Uterine smooth muscle cell (primary cell): ENCODE measurements at places on chromosomes 4 and X. TPM values are rescaled to one million over a fixed set of nuclear protein-coding genes. Genes with fewer than 3 reads are reported as not detected.

Gene COL25A1
- total RNA-seq = 0.11 and 1.6 TPM in 2 replicates

Gene KDR
- total RNA-seq = 0.75 and 0.77 TPM in 2 replicates

Gene TLR6
- total RNA-seq = 3.0 and 4.4 TPM in 2 replicates

Gene GAGE2A
- total RNA-seq = not detected in 2 replicates

Gene IL13RA1
- 23.9 and 43.2 TPM in 2 replicates for total RNA-seq

Gene XAGE1A
- total RNA-seq = not detected in 2 replicates

Gene SPANXC
- not detected in 2 replicates for total RNA-seq

Gene SERTM2
- 1.9 TPM in 2 replicates for total RNA-seq

Gene CFP
- 0.12 and 0.55 TPM in 2 replicates for total RNA-seq

Gene DEFB131A
- not detected in 2 replicates for total RNA-seq

Gene ATP1B4
- total RNA-seq = not detected in 2 replicates

Gene PAGE2B
- total RNA-seq = not detected in 2 replicates
